Muscle of leg (tissue), 16 donors: ENCODE measurements at places on chromosomes 3 and 15. TPM values are rescaled to one million over a fixed set of nuclear protein-coding genes. Genes with fewer than 3 reads are reported as not detected.

Gene MAGI1
- 14.1 TPM for total RNA-seq

Gene RBP2
- not detected for total RNA-seq

Gene GOLGA6L9
- total RNA-seq = 1.1 TPM

DNA sequence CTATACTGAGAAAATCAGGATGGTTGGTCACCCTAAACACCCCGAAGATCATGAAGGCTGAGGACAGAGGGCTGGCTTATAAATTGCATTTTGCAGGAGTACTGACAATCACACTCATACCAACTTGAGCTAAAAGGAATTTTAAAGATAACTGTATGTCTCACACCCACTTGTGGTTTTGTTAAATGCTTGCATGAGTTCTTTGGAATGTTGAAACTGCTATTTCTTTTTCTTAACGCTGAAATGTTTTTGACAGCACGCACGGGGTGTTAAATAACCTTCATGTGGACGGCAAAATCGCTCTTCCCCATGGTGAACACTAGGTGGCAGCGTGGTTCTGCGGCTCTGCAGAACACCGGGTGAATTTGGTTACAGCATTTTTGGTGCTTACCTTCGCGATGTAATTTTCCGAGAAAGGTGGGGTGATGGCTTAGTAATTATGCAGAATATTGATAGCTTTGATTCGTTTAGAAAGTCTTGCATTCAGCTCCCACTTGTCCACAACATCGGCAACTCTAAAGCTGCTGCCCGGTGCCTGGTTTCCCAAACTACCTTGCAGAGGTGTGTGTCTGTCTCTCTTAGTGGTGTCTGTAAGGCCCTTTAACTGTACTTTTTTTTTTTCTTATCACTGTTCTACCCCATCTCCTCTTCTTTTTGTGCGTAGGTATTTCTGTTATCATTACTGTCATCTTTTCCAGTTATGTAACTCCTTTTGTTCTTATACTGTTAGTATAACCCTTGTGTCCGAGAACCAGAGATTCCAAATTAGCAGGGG is 51.7 kb downstream of the ARNT2 start:
- H3K36me3 ChIP-seq = no peaks in the 10 kb centered on the region
- H3K4me3 ChIP-seq = no peak overlapping the region
- no peak overlapping the region for H3K27ac ChIP-seq
- peaks cover 16% of the 10 kb centered on the region for H3K4me1 ChIP-seq

GRCh38 chr3:126147932-126148683 is 32.3 kb downstream of the ALDH1L1 start:
- H3K4me3 ChIP-seq = no peak overlapping the region

GRCh38 chr3:59695860-59696259 is 646.0 kb upstream of the CFAP20DC start:
- no peak overlapping the region for H3K4me3 ChIP-seq
- no peak overlapping the region for H3K27ac ChIP-seq
- H3K27me3 ChIP-seq = no peaks in the 10 kb centered on the region

GRCh38 chr3:188003188-188004171 is 150.5 kb upstream of the LPP start:
- peaks cover 20% of the 10 kb centered on the region for H3K4me1 ChIP-seq
- no peak for DNase-seq
- no peaks in the 10 kb centered on the region for H3K36me3 ChIP-seq
- no peak overlapping the region for H3K27ac ChIP-seq
- H3K4me3 ChIP-seq = no peak overlapping the region

- no peaks in the 10 kb centered on the region for H3K27me3 ChIP-seq
- no peak overlapping the region for H3K27ac ChIP-seq
- no peak overlapping the region for H3K4me3 ChIP-seq
These were observed 428.3 kb upstream of the RASGRP1 start for GRCh38 chr15:38992930-38993329.

- DNase-seq = no peak
- no peak overlapping the region for H3K27ac ChIP-seq
- H3K36me3 ChIP-seq = no peaks in the 10 kb centered on the region
These were observed 3.8 kb downstream of the STT3B start for GRCh38 chr3:31536497-31536896.

- no peaks in the 10 kb centered on the region for H3K4me1 ChIP-seq
- DNase-seq = no peak
- H3K27me3 ChIP-seq = no peaks in the 10 kb centered on the region
- H3K36me3 ChIP-seq = no peaks in the 10 kb centered on the region
These were observed 554.5 kb downstream of the ZIC1 start for GRCh38 chr3:147963711-147964110.

DNA sequence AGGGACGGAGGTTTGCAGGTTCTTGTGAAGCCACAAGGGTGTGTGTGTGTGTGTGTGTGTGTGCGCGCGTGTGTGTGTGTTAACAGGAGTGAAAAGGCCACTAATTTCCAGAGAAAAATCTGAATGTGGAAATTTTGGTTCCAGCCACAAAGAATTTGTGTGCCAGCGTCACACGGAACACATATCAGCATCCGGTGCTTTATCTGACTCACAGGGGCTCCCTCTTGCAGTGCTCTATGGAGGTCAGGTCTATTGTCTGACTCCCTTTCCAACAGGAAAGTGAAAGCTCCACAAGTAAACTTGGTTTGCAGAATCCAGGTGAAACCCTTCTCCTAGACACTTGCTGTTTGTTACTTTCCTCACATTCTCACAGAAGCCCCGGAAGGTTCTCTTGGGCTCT is 6.2 kb downstream of the CLDN11 start:
- H3K36me3 ChIP-seq = no peaks in the 10 kb centered on the region
- DNase-seq = no peak
- peaks cover 3% of the 10 kb centered on the region for H3K4me1 ChIP-seq

DNA sequence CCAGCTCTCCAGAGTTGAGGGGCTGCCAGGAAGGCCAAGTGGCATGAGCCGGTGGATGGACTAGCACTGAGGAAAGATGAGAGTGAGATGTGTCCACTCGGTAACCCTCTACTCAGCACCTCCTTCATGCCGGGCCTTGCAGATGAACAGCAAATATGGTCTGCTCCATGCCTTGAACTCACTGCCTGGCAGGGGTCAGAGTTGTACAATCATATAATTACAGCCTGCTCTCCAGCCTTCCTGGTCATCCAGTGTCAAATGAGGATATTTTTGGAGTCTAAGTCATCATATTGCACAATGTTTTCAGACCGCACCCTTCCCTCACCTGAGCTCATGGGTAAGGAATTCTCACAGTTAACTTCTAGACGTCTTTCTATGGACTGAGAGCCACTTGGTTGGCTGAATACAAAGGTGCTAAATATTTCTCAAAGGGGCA is 4.9 kb downstream of the MGLL start:
- no peaks in the 10 kb centered on the region for H3K27me3 ChIP-seq
- DNase-seq = no peak
- H3K27ac ChIP-seq = no peak overlapping the region
